ENCODE measurements at places on chromosomes 6 and 20. TPM values are rescaled to one million over a fixed set of nuclear protein-coding genes. Genes with fewer than 3 reads are reported as not detected.

TBX18 gene
- total RNA-seq, result 11.8 TPM

NKX2-2 gene
- total RNA-seq, result not detected

VGLL2 gene
- total RNA-seq, result not detected

AARS2 gene
- 6.6 TPM for total RNA-seq

FAM83C gene
- total RNA-seq, result not detected

CALHM4 gene
- not detected for total RNA-seq

LY6G5C gene
- total RNA-seq, result not detected

DDX43 gene
- total RNA-seq, result 1.4 TPM

C6orf15 gene
- not detected for total RNA-seq

THBS2 gene
- 36.4 TPM for total RNA-seq

TCF21 gene
- total RNA-seq, result 44.5 TPM

SNHG17 gene
- 12.8 TPM for total RNA-seq

FAM217A gene
- not detected for total RNA-seq

TMEM217 gene
- total RNA-seq, result 0.26 TPM

C6orf132 gene
- total RNA-seq, result 1.7 TPM

MUC22 gene
- not detected for total RNA-seq

WFDC5 gene
- total RNA-seq, result not detected

OR2H2 gene
- not detected for total RNA-seq

HLA-DQB1 gene
- total RNA-seq, result 4.8 TPM

GMPR gene
- total RNA-seq, result 41.9 TPM

HSD17B8 gene
- 2.0 TPM for total RNA-seq

TINAG gene
- not detected for total RNA-seq

PDSS2 gene
- 8.7 TPM for total RNA-seq

TP53RK gene
- 19.9 TPM for total RNA-seq

MACROD2 gene
- total RNA-seq, result 3.6 TPM

ASIP gene
- total RNA-seq, result not detected

SLC17A2 gene
- not detected for total RNA-seq

DEFB126 gene
- total RNA-seq, result not detected

TNFAIP3 gene
- 36.3 TPM for total RNA-seq

DYNLT2 gene
- 3.3 TPM for total RNA-seq

EPHA7 gene
- 158 TPM for total RNA-seq

MAS1 gene
- total RNA-seq, result not detected

CRISP2 gene
- not detected for total RNA-seq

PTGIS gene
- total RNA-seq, result 125 TPM

EBF4 gene
- 30.3 TPM for total RNA-seq

HLA-DRA gene
- total RNA-seq, result 223 TPM

ATP5F1E gene
- 36.9 TPM for total RNA-seq

HSPA1L gene
- total RNA-seq, result 3.1 TPM

RAET1L gene
- total RNA-seq, result not detected

KIAA0408 gene
- 34.2 TPM for total RNA-seq

SLC16A10 gene
- 0.83 TPM for total RNA-seq

SIRPD gene
- total RNA-seq, result not detected

MUC21 gene
- total RNA-seq, result not detected

ZFP57 gene
- total RNA-seq, result 6.2 TPM

FGD2 gene
- 22.4 TPM for total RNA-seq

RAB44 gene
- total RNA-seq, result 1.2 TPM

FKBP1C gene
- 0.17 TPM for total RNA-seq
